NCI-H526 (cell line): ENCODE measurements at places on chromosomes 3 and 15.

GRCh38 chr3:186254676-186255650, 107.1 kb downstream of the DGKG start:
- no peak for DNase-seq

- DNase-seq = no peak
Observed at GRCh38 chr15:62834686-62835329, 207.7 kb upstream of the TPM1 start.

- DNase-seq = no peak
Observed at GRCh38 chr15:25793354-25794050, 69.6 kb downstream of the ATP10A start.

GRCh38 chr3:134666885-134667284, 16.1 kb upstream of the KY start:
- no peak for DNase-seq

- no peak for DNase-seq
Observed at GRCh38 chr3:79906106-79906505, 138.3 kb upstream of the ROBO1 start.

DNA sequence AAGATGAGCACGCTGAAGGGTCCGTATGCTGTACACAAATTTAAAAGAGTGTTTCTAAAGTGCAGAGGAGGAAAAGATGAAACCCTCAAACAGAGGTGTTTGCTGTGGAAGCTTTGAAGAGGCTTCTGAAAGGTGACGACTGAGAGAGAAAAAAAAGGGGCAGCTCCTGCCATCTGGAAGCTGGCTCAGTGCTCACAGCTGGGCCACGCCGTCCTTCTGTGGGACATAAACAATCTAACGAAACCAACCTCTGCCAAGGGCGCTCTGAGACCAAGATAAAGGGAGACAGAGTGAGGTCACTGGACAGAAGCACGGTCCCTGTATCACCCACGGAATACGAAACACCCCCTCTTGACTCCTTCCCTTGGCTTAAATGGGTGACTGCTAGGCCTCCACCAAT, 96.3 kb upstream of the SLC6A6 start:
- DNase-seq = no peak

GRCh38 chr3:192819001-192819569, 91.7 kb upstream of the FGF12 start:
- no peak for DNase-seq

DNA sequence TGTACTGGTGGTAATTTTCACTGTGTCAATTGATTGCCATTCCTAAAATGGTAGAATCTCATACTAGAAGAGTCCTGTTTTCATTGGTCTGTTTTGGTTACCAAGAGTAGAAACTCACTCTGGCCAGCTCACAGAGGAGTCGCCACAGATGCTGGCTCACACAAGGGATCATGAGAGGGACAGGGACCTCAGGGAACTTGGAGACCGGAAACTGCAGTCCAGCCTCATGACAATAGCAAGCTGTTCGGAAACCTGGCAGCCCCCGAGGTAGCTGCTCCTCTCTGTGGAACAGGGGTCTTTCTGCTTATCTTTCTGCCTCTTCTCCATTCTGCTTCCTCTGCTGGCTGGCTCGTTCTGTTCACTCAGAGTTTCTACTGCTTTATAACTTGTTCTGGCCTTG, 192.9 kb downstream of the PLCL2 start:
- no peak for DNase-seq

DNA sequence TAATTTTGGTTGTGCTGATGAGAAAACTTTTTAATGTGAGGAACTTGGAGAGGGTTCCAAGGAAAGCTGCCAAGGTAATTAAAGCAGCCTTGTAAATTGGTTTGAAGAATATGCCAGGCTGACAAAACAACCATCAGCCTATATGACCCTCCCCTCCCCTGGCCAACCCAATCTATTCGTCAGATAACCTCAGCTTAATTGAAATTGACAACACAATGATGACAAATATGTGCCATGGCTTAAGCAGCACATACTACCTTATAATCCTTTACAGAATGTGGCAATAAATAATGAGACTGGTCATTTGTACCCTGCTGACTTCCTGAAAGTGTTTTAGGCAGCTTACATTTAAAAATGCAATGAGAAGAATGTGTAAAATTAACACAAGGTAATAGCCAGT, 118.2 kb downstream of the EFHB start:
- no peak for DNase-seq

DNA sequence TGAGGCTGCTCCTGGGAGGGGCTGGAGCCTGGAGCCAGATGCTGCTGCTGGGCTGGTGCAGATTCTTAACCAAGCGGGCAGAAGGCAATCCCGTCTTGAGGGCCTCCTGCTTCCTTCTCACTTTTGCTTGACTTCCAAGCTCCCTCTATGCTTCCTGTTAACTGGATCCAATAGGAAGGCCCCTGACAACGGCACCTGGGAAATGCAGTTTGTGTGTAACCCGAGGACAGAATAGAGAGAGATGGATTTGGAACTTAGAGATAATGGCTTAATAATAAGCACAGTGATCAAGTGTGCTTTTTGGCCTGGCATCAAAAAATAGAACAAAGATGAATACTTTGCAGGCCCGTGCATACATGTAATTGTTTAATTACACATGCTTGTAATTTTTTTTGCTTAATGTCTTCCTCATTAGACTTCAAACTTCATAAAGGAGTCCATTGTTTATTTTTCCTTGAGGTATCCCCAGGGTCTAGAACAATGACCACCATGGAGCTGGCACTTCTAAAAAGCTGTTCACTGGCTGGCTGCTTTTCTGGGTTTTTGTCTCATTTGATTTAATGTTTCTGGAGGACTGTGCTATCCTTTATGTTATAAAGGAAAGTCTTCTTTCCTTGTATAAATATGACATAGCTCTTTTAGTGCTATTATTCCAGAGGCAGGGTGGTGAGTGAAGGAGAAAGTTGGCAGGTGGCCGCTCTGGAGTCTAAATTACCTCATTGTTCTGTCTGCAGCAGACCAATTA, 63.3 kb upstream of the MITF start:
- no peak for DNase-seq

DNA sequence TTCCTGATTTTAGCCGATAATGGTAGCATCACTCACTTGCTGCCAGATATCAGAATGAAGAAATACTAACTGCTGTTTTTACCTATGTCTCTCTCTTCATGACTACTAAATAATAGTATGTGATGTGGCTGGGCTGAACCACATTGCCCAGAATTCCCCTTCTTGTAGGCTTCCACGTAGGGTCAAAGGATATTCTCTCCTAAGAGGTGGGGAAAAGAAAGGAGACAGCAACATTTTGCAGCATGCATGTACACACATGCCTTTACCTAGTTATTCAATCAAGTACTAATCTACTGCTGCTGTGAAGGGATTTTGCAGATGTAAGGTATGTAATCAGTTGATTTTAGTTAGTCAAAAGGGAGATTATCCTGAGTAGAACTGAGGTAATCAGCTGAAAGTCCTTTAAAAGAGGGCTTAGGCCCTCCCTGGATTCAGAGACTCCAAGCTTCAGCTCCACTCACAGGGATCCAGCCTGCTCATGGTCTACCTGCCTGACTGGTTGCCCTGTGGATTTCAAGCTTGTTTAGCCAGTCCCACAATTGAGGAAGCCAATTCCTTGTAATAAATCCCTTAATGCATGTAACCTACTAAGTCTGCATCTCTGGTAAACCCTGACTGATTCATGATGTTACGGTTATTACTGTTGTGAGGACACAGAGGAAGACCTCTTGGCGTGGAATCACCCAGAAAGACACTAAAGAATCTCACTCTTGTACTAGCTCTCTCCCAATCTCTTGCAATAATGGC, 20.4 kb downstream of the PLD1 start:
- DNase-seq = peak; percentile 38

DNA sequence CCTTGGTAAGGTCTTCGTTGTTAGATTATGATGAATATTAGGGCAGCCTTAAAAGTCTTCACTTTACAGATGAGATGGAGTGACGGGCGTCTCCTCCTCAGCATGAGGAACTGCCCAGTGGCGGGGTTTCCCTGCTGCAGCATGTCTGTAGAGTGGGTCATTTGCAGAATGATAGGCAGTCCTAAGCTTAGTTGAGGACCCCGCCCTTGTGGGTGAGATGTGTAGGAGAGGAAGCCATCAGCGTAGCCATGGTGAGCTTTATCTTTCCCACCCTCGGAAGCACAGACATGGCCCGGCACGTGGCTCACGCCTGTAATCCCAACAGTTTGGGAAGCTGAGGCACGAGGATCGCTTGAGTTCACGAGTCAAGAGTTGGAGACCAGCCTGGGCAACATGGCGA, 877 bp downstream of the NIT2 start:
- peak; percentile 30 for DNase-seq

DNA sequence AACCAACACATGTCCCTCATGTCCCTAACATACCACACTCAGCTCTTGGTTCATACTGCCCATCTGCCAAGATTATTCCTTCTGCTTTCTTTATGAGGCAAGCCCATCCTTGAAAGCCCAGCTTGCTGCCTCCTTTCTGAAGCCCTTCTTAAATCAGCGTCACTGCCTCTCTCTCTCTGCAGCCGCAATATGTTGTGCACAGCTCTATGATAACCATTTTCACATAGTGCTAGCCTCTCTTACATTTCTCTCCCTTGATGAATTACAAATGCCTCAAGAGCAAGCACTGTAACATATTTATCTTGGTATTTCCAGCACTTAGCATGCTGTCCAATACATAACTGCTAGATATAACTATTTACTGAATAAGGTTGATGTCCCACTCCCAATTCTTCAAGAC, 86.5 kb downstream of the TNIK start:
- DNase-seq = no peak

- no peak for DNase-seq
Observed at GRCh38 chr15:78244893-78245292, 10.5 kb upstream of the ACSBG1 start.

DNA sequence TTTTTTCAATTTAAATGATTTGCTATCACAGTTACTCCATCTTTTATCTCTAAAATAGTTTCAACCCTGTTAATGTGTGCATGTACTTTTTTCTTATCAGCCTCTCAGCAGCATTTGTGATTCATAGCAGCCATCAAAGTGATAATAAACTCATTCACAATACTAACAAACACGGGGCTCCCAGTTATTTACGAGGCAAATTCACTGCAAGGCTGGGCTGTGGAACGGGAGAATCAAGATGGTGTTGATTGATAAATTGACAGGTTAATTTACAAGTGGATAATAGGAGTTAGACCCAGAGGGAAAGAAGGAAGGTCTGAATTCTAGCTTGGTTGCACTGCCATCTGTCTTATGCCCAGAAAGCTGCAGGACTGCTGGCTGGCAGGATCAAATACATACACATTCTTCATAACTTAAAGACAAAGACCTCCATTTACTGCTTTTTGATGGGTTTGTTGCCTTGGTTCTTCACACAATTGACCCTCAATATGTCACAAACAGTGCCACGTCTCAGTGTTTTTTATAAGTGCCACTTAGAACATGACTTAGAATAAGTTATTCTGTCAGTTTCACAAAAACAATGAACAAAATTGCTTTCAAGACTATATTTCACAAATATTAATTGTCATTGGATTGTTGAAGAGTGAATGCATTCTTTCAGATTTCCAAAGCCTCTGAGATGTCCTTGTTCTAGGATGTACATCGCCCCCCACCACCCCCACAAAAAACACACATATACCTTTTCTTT, 562.8 kb downstream of the NR2F2 start:
- peak; percentile 53 for DNase-seq

DNA sequence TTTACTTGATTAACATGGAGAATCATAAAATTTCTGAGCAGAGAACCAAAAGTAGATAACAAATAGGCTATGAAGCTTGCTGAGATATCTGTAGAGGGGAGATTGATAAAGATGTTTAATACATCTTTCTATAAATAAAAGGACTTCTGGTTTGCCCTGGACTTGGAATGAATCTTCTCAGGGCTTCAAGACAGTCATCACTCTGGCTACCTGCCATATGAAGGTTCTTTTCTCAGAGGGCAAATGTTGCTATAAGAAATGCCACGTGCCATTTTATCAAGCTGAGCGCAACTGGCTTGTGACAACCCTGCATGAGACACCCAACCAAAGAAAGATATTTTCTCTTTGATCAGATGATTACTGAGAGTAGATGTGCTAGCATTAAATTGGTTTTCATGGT, 192.5 kb downstream of the WNT5A start:
- DNase-seq = no peak

GRCh38 chr3:45487508-45487907, 99.1 kb downstream of the LARS2 start:
- no peak for DNase-seq

GRCh38 chr15:76199106-76200082, 111.9 kb downstream of the ETFA start:
- DNase-seq = no peak

- DNase-seq = no peak
Observed at GRCh38 chr3:68504201-68504600, 428.1 kb downstream of the TAFA4 start.

DNA sequence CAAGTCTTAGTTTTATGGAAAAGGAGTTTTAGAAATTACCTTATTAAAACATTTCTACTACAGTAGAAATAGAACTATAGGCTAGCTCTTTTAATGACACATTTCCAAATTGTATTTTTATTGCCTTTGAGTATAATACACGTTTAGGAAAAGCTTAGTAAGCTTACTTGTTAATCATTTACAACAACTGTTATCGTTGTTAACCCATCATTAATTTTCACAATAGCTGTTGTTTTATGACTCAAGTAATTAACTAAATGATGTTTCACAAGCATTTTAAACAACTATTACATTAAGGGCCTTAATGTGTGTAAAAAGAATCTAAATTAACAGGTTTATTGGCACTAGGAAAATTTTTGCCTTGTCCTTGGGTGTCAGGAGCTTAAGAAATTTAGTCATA, 120.5 kb upstream of the THRB start:
- DNase-seq = no peak

DNA sequence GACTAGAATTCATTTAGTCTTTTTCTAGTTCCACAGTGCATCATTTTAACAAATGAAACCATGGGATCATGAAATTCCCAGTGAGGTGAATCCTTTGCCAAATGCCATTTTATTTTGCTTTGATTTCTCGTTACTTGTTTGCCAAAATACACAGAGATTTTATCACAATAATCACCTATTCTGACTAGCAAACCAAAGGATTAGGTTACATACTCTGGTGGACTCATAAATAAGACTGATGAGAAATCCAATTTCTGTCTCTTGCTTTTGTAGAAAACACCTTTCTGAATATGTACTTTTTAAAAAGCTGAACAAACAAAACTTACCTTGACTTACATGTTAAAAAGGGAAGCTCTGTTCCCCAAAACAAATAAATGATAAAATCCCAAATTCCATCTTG, 12.2 kb downstream of the ERC2 start:
- no peak for DNase-seq

DNA sequence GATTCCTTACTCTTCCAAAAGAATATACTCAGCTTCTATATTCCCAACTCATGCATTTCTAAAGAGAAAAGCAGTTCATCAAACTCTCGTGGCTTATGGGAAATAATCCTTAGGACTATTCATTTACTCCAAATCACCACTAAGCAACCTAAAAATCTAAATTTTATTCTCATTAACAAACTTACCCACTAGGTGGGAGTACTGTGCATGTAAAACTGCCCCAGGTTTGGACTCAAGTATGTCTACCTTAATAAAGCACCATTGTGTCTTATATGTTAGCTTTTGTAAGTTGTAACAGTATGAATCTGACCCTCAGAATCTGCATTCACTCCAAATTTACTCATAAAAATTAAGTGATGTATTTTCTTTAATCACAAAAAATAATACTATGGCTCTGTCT, 25.3 kb downstream of the RAD18 start:
- no peak for DNase-seq

GRCh38 chr3:19342389-19342788, 194.1 kb downstream of the KCNH8 start:
- no peak for DNase-seq

GRCh38 chr3:73380735-73381532, 243.8 kb downstream of the PDZRN3 start:
- no peak for DNase-seq

- no peak for DNase-seq
Observed at GRCh38 chr3:23668430-23668904, 137.3 kb upstream of the UBE2E1 start.

GRCh38 chr3:67415511-67415910, 238.9 kb downstream of the SUCLG2 start:
- no peak for DNase-seq
